ENCODE measurements at places on chromosomes 1 and 21.
A peak's percentile ranks its signal among the peaks of the same experiment; 100 is the strongest.

DNA sequence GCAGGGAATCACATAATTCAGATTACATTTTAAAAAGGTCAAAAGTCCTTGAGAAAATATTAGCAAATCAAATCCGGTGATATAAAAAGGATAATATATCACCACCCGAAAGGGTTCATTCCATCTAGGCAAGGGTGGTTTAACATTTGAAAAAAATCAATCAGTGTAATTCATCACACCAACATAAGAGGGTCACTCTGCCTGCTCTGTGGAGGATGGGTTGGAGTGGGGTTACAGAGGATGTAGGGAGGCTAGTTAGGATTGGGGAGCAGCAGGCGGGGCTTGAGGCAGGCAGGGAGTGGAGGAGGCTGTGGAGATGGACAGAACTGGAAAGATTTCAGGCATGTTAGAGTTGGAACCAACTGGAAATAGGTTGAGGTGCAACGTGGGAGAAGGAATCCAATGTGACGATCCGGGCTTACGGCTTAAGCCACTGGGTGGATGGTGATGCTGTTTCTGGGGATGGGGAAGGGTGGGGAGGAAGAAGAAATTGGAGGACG is 12.5 kb downstream of the ADORA1 start:
- DNase-seq: no peak

DNA sequence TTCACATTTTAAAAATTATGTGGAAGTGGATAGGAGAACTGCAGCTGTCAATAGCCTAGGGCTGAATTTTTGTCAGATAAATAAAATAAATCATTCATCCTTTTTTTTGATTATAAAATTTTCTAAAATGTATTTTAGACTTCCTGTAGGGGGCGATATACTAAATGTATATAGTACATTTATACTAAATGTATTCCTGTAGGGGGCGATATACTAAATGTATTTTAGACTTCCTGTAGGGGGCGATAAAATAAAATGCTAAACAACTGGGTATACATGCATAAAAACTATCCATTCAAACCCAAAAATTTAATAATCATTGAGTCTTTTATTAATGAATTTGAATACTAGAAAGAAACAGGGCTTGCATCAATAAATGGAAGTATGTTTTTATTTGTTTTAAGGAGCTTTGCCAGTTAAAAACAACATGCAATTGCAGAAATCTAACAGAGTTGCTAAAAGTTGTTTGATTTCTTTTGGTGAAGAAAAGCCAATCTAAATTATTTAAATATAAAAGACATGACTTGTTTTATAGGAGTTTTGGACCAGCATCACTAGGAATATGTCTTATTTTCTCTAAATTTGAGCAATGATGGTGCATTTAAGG is 31.4 kb downstream of the CLCA1 start:
- DNase-seq: peak; percentile 68

DNA sequence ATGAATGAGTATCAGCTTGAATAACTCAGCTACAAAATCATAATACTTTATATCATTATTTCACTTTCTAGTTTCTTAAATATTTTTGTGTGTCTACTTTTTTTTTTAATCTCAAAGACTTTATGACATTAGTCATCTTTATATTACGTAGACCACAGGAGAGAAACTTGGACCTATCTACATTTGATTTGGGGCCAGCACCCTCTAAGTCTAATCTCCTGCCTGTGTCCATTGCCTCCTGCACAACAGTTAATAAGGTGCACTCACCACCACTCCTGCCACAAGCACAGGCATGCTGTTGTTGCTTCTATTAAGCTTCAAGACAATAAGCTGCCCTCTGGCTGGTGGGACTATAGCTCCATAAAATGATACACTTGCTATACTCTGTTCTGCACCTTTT is 70.4 kb downstream of the DIRAS3 start:
- no peak for DNase-seq

DNA sequence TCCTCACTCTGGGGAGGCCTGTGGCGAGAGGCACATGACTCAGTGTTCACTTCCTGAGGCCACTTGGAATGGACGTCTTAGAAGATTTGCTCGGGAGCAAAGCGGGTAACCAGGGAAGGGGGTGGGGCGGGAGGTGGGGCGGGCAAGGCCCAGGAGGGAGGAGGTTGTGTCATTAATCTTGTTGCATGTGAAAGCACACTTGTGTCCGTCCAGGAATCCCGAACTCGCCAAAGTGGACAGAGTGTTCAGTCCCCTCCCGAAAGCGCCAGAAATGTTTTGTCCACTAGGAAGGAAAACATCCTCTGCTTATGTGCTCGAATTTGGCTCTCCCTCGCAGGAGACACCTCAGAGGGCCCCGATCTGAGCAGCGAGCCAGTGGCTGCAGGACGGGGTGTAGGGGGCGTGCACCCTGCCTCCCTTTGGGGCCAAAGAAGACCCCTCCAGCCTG is 84.2 kb downstream of the SPSB1 start:
- no peak for DNase-seq

GRCh38 chr1:236608930-236609726 is 4.8 kb upstream of the HEATR1 start:
- DNase-seq: peak; percentile 54

- no peak for DNase-seq
Observed at GRCh38 chr1:17233675-17234320, 15.1 kb upstream of the PADI3 start.

GRCh38 chr1:912740-913301 is 10.9 kb upstream of the SAMD11 start:
- no peak for DNase-seq

- no peak for DNase-seq
Observed at GRCh38 chr1:19328486-19328885, 16.4 kb downstream of the SLC66A1 start.

DNA sequence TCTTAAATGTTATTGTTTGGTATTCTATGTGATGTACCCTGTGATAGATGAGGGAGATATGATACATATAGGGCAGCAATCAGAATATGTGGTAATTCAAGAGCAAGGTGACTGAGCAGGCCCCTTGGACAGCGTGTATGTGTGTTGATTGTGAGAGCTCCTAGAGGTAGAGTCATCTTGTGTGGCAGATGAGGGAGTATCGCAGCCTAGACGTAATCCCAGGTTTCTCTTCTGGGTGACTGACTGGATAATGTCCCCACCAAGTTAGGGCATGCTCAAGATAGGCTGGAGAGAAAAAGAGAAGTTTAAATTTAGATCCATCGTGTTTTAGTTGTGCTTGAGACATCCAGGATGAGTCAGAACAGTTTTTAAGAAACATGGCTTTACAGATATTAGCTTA is 185.3 kb downstream of the ZP4 start:
- no peak for DNase-seq

DNA sequence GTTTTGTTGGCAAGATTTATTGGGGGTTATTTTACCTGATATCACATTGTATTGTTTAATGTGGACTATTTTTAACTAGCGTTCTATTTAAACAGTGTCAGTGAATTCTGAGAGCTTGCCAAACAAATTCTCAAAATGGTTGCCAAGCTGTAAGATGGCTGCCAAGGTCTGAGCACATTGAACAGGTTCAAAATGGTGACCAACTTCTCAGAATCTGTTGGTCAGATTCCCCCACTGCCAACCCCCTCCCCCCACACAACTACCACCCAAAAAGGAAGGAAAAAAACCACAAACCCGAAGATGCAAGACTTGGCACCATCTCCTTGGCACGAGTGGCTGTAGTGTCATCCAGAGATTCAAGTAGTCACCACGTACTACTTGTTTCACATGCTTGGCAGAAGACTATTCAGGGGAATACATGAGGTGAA is 159.1 kb downstream of the NFIA start:
- DNase-seq: peak; percentile 88

DNA sequence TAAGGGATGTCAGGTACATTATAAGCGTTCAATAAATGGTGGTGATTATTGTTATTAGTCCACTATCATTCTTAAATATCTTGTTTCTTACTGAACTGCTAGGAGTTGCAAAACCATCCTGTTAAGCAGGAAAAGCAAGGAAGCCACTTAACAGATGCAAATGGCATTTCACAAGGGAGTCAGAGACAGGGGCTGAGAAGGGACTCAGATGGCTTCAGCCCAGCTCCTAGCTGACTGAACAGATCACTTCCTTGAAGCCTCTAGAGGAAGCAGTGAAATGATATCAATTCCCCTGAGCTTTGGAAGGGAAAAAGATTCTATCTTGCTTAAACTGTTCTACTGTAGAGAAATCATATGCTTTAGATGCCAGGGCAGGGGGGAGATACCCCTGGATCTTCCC is 151.5 kb downstream of the ST6GALNAC5 start:
- DNase-seq: no peak

DNA sequence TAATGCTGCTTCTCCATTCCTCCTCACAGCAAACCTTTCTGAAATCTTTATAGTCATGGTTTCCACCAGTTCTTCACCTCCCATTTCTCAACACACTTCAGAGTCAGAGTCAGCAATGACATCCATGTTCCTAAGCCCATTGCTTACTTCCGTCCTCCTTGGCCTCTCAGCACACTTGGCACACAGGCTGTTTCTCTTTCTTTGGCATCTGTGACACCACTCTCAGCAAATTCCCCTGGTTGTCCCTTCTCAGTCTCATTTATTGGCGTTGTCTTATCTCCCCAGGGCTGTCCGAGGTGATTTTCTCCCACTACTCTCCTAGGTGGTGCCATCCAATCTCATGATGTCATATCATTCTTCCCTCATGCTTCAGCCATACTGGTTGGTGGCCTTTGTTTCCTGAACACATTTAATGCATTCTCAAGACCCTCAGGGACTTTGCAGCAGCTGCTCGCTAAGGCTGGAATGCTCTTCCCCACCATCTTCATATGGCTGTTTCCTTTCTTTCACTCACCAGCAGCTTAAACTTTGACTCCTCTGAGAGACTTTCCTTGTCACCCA is 3.3 kb upstream of the LGALS8 start:
- no peak for DNase-seq

- no peak for DNase-seq
Observed at GRCh38 chr1:48495911-48496310, 23.9 kb upstream of the SPATA6 start.

- no peak for DNase-seq
Observed at GRCh38 chr21:15687208-15687607, 42.6 kb upstream of the USP25 start.

- DNase-seq: no peak
Observed at GRCh38 chr1:208431721-208432120, 187.5 kb upstream of the PLXNA2 start.

DNA sequence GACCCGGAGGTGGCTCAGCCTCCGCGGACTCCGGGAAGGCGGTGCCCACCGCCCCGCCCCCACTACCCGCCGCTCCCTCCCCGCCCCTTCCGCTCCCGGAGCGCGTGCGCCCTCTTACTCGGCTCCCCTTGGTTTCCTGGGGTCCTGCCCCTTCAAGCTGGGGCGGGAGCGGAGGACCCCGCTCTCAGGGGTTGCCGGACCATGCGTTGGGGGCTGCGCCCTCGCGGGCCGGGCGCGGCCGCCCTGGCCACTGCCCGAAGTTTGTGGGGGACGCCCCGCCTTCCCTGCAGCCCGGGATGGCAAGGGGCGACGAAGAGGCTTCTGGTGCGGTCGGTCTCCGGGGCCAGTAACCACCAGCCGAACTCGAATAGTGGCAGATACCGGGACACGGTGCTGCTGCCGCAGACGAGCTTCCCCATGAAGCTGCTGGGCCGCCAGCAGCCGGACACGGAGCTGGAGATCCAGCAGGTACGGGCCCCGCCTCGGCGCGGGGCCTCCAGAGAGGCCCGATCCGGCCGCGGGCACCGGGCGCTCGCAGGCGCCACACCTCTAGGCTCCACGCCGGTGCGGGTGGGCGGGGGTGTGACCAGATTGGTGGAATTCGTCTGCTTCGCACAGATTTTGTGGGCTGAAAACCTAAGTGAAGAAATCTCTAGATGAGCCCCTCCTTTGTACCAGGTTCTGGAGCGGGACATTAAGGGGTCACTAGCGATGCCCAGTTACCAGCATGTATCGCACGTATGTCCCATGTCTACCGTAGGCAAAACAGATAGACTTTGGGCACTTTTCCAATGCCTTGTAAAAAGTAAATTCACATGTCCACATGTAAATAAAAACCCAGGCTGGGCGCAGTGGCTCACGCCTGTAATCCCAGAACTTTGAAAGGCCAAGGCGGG is at the start of gene IARS2:
IARS2 (plus strand) TSS at position 117 of the 896 bp plus-strand sequence; CDS start at position 202, 85 bp downstream.
- peak; percentile 92 for DNase-seq

DNA sequence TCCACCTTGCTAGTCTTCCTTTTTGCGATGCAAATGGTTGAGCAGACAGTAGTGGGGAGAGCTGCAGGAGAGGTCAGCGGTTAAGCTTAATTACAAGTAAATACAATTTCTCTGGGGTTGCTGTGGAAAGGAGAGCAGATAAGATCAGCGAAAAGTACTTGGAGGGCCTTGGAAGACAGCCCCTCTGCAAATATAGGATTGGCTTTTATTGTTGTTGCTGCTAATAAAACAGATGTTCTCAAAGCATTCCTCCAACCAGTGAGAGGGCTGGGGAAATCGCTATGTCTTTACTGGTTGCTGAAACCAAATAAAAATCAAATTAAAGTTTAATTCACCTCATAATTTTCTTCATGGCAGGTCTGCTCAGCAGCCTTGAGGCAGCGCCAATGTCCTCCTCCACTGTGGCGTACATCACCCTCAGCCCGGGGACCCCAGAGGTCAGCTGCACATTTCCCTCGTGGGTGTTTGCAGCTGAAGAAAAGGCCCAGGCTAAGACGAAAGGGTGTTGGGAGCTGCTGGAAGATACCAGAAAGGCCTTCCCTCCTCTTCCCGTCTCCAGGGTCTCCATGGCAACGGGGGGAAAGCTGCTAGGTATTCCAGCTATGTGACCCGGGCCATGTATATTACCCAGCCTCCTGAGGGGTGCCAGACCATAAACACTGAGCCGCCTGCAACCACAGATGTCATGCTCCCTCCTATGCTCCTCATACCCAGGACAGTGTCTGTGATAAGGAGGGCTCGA is 54.6 kb upstream of the POU2F1 start:
- DNase-seq: peak; percentile 47

GRCh38 chr1:245704341-245704740 is 549.6 kb downstream of the KIF26B start:
- no peak for DNase-seq

- DNase-seq: no peak
Observed at GRCh38 chr1:147719029-147719698, 41.2 kb downstream of the GJA5 start.

DNA sequence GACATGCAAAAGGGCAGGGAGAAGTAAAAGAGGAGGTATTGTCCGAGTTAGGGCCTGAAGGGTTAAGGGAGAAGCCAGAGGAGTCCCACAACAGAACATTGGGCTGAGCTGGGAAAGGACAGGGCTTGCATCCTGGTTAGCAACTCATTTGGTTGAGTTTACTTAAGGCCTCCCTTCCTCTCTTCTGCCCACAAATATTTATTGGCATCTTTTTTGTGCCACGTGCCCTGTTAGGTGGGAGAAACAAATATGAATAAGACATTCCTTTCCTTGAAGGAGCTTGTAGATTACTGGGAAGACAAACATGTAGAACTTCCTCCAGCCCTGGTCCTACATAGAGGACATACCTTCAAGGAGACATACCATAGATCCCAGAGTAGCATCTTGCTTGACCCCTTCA is 53.0 kb upstream of the PRELP start:
- DNase-seq: no peak

DNA sequence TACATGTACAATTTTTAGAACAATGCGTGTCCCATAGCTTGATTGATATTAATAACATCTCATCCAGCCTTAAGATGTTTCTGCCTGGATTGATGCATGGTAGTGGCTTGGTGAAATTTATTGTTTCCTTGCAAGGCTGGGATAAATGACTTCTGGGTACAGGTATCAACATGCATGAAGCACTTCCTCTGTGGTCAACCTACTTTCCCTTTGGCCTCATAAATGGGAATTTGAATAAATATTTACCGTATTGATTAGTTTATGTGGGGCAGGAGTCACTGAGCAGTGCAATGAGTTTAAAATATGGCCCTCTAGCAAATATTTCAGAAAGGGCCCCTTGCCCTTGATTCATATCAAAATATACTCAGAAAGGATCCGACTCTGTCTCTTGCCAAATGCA is 83.9 kb upstream of the KCNE2 start:
- DNase-seq: no peak

- no peak for DNase-seq
Observed at GRCh38 chr1:66699213-66699612, 53.0 kb upstream of the DYNLT5 start.

Measured in NCI-H446 (cell line).